Muscle of leg (tissue), 16 donors: ENCODE measurements at places on chromosomes 7 and 10.
A peak's percentile ranks its signal among the peaks of the same experiment; 100 is the strongest.

DNA sequence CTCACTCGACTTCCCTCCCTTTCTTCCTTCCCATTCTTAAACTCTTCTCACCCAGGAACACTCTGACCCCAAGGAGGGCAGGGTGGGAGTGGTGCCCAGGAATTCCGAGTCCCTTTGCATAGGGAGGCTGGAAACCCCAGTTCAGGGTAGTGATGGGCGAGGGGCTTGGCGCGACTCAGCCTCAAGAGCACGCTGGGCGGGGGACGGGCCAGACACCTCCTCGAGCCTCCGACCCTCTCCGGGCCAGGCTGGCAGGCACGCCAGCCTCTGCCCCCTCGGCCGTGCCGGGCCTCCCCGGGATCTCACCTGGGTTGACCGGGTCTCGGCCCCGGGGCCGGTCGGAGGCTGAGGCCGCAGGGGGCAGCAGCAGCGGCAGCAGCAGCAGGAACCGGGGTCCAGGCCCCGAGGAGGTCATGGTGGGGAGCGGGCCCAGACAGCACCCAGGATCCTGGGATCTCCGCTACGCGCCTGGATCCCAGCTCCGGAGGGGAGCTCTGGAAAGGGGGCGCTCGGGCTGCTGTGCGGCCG is 457 bp downstream of the PLOD3 start:
- DNase-seq = peak; percentile 53

DNA sequence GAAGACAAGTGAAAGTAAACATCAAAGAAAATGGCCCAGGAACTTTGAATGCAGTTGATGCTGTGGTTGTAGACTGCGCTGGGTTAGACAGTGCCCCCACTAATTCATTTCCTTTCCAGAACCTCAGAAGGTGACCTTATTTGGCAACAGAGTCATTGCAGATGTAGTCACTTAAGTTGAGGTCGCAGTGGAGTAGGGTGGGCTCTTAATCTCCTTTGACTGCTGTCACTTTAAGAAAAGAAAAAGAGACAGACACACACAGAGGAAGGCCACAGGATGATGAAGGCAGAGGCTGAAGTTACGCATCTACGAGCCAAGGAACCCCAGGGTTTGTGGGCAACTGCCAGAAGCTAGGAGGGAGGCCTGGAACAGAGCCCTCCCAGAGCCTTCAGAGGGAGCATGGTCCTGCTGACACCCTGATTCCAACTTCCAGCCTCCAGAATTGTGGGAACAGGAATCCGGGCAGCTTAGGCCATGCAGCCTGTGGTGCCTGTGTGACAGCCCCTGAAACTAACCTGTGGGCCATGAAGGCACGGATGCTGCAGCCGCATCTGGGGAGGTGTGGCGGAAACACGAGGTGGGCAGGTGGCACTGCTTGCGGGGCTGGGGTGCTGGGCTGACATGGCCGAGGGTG is 107.6 kb downstream of the PRKAG2 start:
- DNase-seq = no peak

GRCh38 chr10:266974-267425 is 131.7 kb downstream of the ZMYND11 start:
- DNase-seq = no peak

DNA sequence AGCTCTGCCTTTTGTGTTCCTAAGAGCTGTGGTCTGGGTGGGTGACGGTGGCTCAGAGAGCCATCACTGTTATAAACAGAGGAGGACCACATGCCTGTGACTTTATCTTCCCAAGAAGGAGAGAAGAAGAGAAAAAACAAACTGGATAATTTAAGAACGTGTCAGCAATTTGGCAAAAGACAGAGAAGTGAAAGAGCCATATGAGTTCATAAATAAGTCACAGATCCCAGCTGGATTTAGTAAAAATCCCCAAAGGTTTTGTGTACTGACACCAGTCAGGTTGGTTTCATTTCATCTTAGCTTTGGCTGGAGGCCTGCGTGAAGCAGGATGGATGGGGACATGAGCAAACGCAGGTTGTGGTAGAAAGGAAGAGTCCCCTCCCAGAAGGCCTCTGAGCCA is 120.7 kb downstream of the CXCL12 start:
- peak; percentile 54 for DNase-seq

GRCh38 chr10:76255241-76255640 is 823.8 kb downstream of the LRMDA start:
- DNase-seq = no peak
